Panc1 (cell line): ENCODE measurements at places on chromosomes 6 and 20. TPM values are rescaled to one million over a fixed set of nuclear protein-coding genes. Genes with fewer than 3 reads are reported as not detected.

SNAI1 gene
- total RNA-seq: 8.8 TPM

ITPA gene
- total RNA-seq: 107 TPM

CGA gene
- total RNA-seq: not detected

DNA sequence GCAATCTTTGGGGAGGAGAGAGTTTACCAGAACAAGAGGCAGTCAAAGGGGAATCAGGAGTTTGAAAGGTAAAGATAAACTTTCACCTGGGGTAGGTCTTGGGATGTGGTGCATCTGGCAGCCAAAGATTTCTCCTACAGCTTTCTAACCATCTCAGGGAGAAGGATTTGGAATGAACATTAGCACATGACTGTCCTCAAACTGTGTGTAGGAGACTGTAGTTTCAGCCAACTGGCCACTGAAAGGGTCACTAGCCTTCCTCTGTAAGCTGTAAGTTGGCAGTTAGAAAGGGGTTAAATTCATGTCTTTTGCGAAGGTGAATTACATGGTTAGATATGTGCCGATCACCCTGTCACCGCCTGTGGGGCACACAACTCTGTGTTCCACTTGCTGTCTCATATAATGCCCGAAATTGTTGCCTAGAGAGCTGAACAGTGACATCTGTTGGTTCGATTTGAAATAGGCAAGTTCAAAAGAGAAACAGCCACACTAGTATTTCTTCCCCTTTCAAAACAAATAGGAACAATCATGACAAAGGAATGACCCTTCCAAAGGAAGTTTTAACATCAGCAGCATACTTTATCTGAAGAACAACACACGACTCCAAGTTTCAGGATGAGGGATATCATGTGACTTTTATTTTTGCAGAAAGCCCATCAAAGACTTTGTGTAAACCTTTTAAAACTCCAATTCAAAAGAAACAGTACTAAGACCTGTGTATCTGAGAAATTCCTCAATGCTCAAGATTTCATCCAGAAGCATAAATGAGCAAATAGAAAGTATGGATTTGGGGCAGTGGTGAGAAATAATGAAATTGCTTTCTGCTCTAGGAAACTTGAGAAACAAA lies 1.1 kb upstream of the OPN5 start:
- peak; percentile 76 for DNase-seq

GRCh38 chr20:22465622-22466446 lies 118.5 kb downstream of the FOXA2 start:
- no peak for DNase-seq

PET117 gene
- 14.6 TPM for total RNA-seq

DNA sequence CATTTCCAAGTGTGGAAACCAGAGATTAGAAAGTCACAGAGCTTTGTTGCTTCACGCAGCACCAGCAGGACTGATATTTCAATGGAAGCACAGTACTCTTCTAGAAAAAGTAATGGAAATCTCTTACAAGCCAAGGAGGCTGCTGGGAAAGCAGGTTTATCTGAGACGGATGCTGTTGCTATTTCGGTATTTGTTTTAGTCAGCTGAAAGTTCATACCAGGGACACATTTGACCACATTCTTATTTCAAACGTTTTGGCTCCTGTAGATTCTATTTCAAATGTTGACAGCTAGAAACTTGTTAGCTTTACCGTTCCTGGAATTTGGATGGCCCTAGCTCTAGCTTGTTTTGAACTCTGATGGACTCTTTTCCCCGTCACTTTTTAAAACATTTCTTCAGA lies 3.7 kb upstream of the TMEM242 start:
- DNase-seq: no peak

DNA sequence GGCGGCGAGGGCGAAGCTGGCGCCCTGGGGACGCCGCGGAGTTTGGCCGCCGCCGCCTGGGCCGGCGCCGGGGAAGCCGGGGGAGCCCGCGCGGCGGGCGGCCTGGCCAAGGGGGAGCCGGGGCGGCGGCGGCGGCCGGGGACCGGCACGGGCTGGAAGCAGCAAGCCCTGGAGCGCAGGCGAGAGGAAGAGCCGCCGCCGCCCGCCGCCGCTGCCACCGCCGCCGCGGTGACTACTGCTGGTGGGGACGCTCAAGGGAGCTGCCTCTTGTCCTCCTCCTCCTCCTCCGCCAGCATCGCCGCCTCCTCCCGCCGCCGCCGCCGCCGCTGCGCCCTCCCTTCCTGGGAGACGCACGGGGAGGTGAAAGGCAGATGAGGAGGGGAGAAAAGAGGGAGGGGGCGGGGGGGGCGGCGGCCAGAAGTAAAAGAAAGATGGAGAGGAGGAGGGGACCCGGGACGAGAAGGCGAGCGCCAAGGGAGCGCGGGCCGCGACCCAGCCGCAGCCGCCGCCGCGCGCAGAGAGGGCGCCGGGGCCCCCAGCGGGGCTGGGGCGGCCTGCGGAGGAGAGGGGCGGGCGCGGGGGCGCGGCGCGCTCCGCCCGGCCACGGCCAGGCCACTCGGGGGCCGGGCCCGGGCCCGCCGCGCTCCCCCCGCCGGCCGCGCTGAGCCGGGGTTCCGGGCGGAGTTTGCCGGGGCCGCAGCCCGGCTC lies 846 bp downstream of the PDE10A start:
- no peak for DNase-seq

- DNase-seq: no peak
Observed at GRCh38 chr6:20200761-20201630, 11.3 kb downstream of the MBOAT1 start.
